Heart left ventricle (tissue), 16 donors: ENCODE measurements at places on chromosomes 11 and 22. TPM values are rescaled to one million over a fixed set of nuclear protein-coding genes. Genes with fewer than 3 reads are reported as not detected.

TUBA8 gene
- 58.9 TPM for total RNA-seq

CELSR1 gene
- total RNA-seq: 8.1 TPM

OR8G5 gene
- not detected for total RNA-seq

OR52I1 gene
- not detected for total RNA-seq

DNA sequence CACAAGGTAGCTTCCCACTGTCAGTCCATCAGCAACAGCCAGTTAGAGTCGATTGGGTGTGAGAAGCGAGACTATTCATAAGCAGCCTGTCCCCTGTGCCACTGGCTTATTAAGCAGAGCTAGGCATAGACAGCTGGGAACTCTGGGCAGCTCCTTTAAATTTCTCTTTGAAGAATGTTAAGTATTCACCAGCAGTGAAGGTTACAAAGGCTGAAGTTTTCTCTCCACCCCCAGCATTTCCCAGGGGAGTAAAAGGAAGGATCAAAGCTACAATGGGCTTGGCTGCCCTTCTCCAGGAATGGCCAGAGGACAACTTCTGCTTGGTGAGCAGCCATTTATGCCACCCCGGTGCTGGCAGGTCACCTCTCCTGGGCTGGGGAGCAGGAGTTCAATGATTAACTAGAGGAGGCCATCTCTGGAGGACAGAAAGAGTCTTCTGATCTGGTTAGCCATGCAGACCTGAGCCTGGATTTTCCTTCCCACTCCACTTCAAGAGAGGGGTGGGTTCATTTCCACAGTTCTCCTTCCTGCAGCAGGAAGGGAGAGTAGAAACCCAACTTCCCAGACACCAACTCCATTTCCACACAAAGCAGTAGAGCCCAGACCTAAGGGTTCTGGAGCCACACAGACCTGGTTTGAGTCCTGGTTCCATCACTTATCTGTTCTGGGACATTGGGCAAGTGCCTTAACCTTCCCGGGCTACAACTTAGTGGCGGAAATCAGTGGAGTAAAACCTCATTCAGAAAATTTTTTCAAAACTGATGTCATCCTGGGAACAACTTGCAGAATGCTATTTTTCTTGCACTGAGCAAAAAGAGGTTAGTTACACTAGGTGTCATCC, 22.6 kb downstream of the POU2AF3 start:
- DNase-seq: no peak

DNA sequence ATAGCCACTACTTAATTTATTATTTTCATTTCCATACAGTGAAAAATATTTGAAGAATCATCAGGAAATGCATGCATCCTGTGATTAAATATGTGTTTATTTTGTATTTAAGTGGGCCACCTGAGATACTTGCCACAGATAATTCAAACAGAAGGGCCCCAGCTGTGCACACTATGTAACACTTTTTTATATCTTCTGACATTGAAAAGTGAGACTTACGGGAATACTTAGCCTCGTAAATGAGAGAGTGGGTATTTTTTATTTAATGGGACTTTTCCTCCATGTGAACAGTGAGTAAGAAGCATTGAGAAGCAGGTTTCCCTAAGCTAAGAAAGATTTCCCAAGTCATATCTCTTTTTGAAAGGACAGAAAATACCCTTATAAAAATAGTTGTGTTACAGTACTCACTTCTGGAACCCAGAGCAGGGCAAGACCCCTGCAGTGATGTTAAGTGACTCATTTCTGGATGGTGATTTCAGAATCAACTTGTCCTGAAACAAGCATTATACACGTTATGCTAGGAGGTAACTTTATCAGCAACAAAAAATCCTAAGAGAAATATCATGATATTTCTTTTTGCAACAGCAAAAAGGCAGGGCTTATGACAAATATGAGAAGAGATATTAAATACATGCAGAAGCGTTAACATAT, 478.1 kb upstream of the CHORDC1 start:
- DNase-seq: no peak

PKP3 gene
- 1.7 TPM for total RNA-seq

DNA sequence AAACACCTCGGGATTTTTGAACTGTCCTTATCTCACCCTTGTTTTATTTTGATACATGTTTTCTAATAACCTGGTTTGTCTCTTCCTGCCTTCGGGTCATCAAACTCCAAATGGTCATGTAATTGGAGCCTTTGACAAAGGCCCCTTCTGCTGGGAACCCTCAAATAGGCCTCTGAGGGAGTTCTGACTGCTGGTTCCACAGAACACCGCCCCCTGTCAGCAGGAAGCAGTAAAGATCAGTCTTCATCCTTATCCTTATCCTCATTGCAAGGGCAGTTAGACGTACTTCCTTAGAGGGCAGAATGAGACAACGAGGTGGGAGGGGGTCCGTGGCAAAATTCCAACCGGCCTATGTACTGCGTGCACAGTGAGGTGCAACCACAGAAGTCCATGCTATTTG, 12.1 kb downstream of the TRIM51 start:
- DNase-seq: no peak

APOA5 gene
- total RNA-seq: not detected

- peak; percentile 77 for DNase-seq
These were observed 6.3 kb upstream of the FADS3 start for GRCh38 chr11:61897387-61898246.
